Amygdala (tissue), 56 donors: ENCODE measurements at places on chromosomes 2 and 18.

GRCh38 chr2:65554765-65555591, 122.6 kb upstream of the SPRED2 start:
- DNase-seq: no peak

DNA sequence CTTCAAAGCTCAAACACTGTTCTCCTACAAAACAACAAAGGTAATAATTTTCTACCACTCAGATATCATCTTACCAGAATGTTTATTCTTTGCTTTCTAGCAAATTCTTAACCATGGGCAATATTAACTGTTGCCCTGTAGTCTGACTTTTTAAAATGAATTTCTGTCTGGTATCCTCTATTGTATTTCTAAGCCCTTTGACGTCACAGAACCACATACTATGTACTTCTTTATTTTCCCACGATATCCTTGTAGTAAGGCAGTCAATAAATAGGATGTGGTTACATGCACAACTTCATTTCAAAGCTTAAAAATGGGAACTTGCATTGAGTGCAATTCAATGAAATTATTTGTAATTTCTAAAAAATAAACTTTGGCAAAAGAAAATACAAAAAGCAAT, 58.7 kb downstream of the THADA start:
- no peak for DNase-seq

DNA sequence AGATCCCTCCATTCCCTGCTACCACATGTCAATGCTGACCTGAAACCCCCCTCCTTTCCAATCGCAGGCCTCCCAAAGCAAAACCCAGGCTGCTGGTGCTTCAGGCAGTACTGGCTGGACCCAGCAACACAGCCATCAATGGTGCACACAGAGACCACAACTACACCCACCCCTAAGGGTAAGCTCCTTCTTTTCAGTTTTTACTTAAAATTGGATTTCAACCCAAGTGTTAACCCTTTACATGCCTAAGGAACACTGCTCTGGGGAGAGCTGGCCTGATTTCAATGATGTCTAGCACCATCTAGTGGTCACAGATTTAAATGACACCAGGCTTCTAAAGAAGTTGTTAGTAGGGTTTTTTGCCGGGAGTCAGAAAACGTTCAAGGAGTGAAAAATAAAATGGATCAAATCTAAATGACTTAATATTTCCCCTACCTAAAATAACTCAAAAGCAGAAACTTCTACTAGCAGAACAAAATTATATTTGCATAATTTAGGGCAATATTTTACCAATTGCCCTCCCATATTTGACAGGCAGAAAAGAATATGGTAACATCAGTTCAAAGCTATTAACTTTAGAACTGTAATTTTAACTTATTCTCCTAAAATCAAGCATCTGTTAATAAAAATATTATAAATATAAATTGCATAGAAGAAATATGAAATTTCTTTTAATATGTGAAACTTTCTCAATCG, 24.6 kb downstream of the FECH start:
- DNase-seq: peak; percentile 12

GRCh38 chr18:9947248-9947647, 33.4 kb downstream of the VAPA start:
- DNase-seq: no peak

DNA sequence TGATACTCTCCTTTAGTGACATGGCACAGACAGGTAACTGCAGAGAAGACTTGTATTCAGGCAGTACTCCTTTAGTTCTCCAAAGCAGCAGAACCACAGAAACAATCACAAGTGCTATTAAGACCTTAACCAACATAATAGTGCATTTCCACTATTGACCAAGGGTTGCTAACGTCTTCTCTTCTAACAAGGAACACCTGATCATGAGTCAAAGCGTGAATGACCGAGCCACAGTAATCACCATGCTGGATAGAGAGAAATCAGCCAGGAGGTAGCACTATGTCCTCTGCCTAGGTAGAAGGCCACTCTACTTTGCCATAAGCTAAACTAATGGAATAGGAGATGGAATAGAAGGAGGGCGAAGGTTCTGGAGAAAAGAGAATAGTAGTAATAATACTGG, 161.0 kb downstream of the ANKRD44 start:
- DNase-seq: no peak

DNA sequence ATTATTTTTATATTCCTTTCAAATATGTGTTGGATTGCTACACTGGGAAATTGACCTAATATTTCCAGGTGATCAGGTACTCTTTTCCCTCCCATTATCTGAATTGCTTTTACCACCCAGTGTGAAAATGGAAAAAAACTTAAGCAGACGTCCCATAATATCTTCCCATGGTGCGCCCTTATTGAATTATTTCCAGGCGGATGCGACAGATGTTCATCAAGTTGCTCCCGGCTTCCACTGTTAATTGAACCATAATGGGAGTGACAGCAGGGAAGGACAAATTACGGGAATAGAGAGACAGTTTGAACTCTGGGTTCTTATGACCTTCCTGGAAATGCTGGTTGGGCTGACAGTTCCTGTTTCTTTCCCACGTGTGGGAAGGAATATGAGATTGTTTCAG, 93.3 kb downstream of the THSD7B start:
- no peak for DNase-seq
